ENCODE measurements at places on chromosomes 1 and 21.

- no peak for DNase-seq
These were observed 103.9 kb upstream of the DUSP10 start for GRCh38 chr1:221845650-221846371.

DNA sequence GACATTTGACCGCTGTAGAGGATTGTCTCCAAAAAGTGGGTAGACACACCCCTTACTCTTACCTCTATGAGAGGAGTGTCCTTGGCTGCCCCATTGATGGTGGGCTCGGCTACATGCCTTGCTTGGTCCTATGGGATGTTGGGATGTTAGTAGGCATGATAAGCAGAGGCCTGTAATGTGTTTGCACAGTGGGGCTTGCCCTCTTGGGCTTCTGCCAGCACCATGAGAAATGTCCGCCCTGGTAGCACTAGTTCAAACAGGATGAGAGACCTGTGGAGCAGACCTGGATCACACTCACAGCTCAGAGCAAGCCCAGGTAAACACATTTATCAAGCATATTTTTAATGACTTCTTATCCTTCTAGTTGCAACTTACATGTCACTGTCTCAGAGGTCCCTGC is 54.2 kb downstream of the SH3GLB1 start:
- no peak for DNase-seq

DNA sequence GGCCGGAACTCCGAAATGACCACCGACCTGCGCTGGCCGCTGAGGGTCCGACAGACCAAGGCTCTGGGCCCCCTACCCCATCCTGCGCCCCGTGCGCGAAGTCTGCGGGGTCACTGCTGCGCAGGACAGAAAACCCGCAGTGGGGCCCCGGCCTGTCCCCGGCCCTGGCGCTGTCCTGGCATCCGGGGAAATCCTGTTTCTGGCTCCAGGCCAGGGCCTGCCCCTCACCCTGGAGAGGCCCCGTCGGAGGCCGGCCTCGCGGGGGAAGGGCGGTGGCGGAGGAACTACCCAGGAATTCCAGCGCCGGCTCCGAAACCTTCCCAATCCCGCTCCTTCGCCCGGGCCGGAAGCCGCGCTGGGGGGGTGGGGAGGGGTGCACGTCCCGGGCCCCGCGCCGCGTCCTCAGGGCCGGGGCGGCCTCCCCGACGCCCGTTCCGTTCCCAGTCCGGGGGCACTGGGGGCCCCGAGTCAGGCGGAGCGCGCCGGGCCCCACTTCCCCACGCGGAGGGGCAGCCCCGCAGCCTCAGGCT is 77.0 kb downstream of the MORN1 start:
- no peak for DNase-seq

GRCh38 chr21:35226328-35226727 is 177.2 kb upstream of the RUNX1 start:
- DNase-seq = no peak

DNA sequence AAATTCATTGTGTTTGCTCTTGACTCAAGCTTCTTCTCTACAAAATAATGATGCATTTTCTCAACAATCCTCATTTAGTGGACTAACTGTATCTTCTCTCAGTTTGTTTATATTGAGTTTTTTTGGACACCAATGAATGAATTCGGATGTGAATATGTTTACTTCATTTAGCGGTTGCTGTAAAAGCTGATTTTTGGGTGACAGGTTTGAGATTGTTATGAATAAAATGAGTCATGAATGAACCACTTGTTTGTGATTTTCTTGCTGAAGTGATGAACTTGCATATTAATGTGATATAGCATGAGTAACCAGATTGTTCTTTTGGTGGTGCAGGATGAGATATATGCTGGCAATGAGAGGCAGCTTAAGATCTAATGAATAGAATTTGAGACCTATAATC is 3.1 kb downstream of the DNM3 start:
- no peak for DNase-seq

- DNase-seq = peak; percentile 45
These were observed 1.8 kb downstream of the AGPAT3 start for GRCh38 chr21:43866659-43867331.

DNA sequence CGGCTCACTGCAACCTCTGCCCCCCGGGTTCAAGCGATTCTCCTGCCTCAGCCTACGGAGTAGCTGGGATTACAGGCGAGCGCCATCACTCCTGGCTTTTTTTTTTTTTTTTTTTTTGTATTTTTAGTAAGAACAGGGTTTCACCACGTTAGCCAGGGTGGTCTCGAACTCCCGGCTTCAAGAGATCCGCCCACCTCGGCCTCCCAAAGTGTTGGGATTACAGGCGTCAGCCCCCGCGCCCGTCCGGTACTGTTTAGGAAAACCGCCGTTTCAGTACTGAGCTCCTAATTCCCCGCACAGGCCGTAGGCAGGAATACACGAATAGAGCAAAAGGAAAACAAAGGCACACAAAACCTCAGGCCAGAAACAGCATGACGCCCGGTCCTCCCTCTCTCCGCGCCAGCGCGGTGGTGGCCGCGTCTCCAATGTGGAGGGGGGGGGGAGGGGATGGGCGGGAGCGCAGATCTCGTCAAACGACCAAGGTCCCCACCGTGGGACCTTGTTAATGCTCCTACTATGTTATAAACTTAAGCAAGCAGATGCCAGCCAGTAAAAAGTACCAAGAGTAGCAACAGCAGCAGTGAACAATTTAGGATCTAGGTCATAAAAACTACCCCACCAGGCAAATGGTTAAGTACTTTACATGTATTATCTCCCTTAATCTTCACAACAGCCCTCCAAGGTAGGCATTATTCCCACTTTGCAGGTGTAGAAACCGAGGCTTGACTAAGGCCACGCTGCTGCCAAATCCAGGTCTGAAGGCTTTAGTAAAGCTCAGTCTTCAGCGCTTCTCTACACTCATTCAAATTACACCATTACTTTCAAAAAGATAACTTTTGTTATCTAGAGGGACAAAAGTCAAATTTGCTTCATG is 648 bp upstream of the ADAR start:
- DNase-seq = no peak

DNA sequence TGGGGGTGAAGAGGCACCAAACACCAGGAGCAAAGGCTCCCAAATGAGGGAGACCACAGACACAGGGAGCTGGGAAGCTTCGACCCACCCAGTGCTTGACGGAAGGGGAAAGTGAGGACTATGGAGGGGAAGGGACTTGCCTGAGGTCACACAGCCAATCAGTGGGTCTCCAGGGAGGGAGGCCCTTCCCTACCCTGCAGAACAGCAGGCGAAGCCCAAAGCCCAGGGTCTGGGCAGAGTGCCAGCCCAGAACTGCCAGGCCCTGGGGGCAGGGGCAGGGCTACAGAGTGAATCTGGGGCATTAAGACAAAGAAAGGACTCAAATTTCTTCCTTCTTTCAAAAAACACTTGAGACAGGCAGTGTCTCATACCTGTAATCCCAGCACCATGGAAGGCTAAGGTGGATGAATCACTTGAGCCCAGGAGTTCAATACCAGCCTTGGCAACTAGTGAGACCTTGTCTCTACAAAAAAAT is 45.5 kb upstream of the ECE1 start:
- DNase-seq = no peak

Data from activated CD4-positive, alpha-beta T cell treated with anti-CD3 and anti-CD28 coated beads, Interleukin-2, amount 50 U/mL, for 4 hours (primary cell).